ENCODE measurements at places on chromosomes 16 and 17.
A peak's percentile ranks its signal among the peaks of the same experiment; 100 is the strongest.

- DNase-seq, result no peak
Observed at GRCh38 chr16:84103678-84104077, 13.1 kb downstream of the MBTPS1 start.

GRCh38 chr16:14292051-14292825 is 221.1 kb downstream of the MRTFB start:
- DNase-seq, result peak; percentile 56

DNA sequence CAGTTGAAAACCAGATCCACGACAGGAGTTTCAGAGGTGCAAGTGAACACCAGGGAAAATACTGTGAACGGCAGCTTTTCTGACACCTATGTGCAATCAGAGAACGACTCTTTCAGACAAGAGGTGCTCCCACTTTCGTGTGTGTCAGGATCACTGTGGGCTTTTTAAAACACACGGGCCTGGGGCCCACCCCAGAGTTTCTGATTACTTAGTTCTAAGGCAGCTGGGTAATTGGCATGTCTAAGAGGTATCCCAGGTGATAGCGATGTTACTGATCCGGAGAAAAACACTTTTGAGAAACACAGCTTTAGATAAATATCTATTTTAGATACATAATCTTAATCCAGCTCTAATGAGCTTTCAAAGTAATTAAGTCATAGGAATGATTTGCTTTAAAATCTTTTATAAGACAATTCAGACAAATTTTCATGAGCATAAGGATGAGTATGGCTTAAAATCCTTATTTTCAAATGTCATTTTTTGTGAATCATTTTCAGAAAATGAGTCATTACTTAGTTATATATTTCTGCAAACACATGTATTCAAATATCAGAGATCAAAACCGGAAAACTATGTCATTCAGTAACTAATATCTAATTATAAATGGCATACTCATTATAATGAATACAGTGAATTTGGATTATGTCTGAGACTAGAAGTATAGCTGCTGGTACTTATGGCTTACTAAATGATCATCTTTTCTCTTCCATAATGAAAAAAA is 217.9 kb upstream of the PSMD7 start:
- DNase-seq, result no peak

- no peak for DNase-seq
Observed at GRCh38 chr16:17965133-17965900, 371.2 kb downstream of the NPIPA8 start.

GRCh38 chr17:49851387-49852291 is 3.8 kb upstream of the TAC4 start:
- no peak for DNase-seq

DNA sequence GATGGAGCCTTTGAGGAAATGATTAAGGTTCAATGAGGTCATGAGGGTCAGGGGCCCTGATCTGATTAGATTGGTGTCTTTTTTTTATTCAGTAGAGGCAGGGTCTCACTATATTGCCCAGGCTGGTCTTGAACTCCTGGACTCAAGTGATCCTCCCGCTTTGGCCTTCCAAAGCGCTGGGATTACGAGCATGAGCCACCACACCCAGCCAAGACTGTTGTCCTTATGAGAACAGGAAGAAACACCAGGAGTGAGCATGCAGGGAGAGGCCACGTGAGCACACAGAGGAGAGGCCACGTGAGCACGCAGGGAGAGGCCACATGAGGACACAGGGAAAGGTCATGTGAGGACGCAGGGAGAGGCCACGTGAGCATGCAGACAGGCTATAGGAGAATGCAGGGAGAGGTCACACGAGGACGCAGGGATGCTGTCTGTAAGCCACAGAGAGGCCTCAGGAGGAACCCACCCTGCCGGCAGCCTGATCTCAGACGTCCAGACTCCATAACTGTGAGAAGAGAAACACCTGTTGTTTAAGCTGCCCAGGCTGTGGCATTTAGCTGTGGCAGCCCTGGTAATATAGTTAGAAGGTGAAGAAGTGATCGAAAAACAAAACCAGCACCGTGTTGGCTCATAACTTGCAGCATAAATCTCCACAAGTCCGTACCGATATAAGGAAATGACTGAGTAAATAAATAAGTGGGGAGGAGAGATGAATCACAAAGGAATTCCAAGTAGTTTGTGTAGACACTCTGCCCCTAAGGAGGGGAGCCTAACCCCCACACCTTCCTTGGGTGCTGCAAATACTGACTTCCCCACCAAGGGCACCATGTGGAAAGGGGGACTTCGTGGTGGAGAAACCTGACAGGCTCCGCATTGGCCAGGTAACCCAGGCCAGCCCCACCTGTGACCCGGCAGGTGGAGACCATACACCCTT is 14.6 kb upstream of the CSNK1D start:
- peak; percentile 35 for DNase-seq

- DNase-seq, result no peak
Observed at GRCh38 chr16:80569440-80570105, 28.8 kb downstream of the DYNLRB2 start.

- no peak for DNase-seq
Observed at GRCh38 chr16:81861503-81861902, 82.4 kb downstream of the PLCG2 start.
